Hepatocyte (in vitro differentiated cells): ENCODE measurements at places on chromosomes 3 and 15. TPM values are rescaled to one million over a fixed set of nuclear protein-coding genes. Genes with fewer than 3 reads are reported as not detected.
A peak's percentile ranks its signal among the peaks of the same experiment; 100 is the strongest.

DNA sequence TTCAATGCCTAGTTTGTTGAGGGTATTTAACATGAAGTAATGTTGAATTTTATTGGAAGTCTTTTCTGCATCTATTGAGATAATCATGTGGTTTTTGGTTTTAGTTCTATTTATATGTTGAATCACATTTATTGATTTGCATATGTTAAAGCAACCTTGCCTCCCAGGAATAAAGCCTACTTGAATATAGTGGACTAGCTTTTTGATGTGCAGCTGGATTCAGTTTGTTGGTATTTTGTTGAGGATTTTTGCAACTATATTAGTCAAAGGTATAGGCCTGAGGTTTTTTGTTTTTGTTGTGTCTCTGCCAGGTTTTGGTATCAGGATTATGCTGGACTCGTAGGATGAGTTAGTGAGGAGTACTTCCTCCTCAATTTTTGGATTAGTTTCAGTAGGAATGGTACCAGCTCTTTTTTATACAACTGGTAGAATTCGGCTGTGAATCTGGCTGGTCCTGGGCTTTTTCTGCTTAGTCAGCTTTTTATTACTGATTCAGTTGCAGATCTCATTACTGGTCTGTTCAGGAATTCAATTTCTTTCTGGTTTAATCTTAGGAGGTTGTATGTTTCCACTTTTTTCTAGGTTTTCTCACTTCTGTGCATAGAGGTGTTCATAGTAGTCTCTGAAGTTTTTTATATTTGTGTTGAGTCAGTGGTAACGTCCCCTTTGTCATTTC, 209.8 kb upstream of the RBMS3 start:
- no peak for DNase-seq

GRCh38 chr3:186054792-186055352, 54.0 kb downstream of the ETV5 start:
- no peak for DNase-seq

GRCh38 chr3:55576621-55577388, 89.7 kb upstream of the WNT5A start:
- DNase-seq: no peak

GRCh38 chr15:83283138-83283812, 1.2 kb downstream of the BNC1 start:
- peak; percentile 50 for DNase-seq

GPR149 gene
- 0.44 TPM in 1 of 2 replicates, not detected in the other for total RNA-seq
